Stimulated activated CD4-positive, alpha-beta T cell treated with anti-CD3 and anti-CD28 coated beads, Interleukin-1b, Interleukin-23, amount 100 ng/mL, for 24 hours (primary cell): ENCODE measurements at places on chromosomes 12 and 14.

DNA sequence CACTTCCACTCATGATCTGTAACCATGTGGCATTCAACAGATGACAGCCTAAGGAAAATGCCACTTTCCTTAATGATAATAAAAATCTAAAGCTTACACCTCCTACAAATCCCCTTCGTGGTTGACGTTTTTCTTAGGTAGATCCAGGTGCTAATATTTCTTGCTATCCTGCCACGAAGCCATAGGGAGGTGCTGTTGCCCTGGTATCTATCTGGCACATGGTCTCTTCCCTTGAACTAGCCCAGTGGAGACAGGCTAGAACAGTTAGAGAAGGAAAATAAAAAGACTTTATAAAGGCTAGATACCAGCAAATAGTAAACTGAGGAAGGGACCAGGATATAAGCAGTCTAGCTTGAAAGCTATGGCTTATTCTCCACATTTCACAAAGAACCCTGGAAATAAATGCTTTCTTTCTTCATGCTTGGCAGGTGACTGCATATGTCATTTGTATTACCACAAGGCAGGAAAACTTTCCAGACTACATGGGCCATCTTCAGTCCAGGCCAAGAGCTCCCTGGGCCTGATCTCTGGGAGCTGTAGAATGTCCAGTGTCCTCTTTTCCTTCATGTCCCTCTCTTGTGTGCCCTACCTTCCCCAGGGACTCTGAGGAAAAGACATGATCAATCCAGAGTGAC, 15.3 kb downstream of the SPIC start:
- no peak for DNase-seq

DNA sequence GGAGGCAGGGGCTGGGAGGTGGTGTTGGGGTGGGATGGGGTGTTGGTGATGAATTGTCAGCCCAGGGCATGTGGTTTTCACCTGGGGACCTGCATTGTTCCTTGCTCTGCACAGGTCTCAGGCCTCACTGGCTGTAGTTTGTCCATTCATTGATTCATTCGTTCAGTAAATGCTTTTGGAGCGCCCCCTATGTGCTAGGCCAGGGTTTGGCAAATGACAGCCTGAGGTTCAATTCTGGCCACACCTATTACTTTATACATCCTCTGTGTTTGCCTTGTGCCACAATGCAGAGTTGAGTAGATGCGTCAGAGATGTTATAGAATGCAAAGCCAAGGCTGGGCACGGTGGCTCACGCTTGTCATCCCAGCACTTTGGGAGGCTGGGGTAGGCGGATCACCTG, 4.7 kb downstream of the ADCK1 start:
- DNase-seq = no peak

GRCh38 chr12:89349814-89350213, 2.5 kb downstream of the DUSP6 start:
- DNase-seq = no peak

DNA sequence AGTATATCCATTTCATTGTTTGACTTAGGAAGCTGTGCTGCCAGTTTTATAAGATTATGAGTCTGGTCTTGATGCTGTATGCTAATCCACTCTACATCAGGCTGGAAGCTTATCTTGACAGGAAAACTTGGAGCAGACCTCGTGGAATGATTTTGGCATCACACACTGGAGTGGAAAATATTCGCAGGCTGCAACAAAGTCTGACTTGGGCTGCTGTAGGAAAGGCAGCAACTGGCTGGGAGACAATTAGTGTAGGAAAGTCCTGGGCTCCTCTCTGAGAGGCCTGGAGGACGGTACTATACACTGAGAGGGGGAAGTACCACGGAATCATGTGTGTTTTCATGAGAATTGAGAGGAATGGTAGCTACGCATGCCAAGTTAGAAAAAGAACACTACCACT, 383.7 kb downstream of the ETNK1 start:
- no peak for DNase-seq

DNA sequence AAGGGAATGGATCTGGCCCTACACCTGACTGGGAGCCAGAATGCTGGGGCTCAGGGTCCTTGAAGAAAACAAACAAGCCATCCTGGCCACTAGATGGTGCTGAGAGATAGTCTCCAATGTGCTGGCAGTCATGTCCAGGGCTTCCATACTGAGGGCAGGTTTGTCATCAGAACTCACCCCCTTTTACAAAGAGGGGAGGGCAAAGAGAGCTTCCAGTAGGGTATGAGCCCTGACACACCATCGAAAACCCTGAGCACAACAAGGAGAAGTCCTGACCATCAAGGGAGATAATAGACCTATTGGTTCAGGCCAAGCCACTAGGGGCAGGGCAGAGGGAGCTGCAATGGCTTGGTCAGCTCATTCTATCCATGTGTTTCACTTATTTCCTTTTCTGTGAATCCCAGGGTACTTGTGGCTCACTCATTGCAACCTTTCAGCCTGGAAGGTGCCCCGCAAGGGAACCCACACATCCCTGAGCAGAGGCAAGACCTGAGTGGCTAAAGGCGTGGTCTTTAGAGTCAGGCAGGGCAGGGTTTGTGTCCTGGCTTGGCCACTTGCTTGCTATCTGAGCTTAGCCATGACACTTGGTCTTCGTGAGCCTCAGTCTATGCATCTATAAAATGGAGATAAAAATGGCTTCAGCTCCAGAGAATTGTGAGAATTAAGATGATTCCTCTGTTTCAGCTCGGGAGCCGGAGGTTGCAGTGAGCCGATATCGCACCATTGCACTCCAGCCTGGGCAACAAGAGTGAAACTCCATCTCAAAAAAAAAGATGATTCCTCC, 6.2 kb upstream of the PLEKHH1 start:
- peak; percentile 21 for DNase-seq

DNA sequence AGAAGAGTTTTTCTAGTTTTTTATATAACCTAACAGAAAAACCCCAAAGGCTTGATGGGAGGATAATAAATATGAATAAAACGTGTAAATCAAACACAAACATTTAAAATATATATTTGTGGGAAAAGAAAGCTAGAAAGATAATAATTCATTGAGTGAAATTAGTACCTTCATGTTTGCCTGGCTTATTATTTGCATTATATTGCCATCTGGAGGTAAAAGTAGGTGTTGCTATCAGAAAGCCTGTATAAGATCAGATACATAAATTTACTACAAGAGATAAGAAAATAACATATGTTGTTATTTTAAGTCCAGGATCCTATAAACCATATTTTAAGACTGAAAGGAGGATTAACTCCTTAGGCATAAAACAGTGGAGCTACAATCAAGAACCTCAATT, 77.7 kb downstream of the NTS start:
- DNase-seq = no peak

GRCh38 chr12:11542599-11542998, 106.9 kb upstream of the ETV6 start:
- no peak for DNase-seq

GRCh38 chr14:64680714-64681065, 23.5 kb upstream of the PLEKHG3 start:
- no peak for DNase-seq

- no peak for DNase-seq
These were observed 53.8 kb downstream of the SPTLC2 start for GRCh38 chr14:77562681-77563080.

GRCh38 chr14:55221186-55221585, 29.8 kb upstream of the DLGAP5 start:
- no peak for DNase-seq

DNA sequence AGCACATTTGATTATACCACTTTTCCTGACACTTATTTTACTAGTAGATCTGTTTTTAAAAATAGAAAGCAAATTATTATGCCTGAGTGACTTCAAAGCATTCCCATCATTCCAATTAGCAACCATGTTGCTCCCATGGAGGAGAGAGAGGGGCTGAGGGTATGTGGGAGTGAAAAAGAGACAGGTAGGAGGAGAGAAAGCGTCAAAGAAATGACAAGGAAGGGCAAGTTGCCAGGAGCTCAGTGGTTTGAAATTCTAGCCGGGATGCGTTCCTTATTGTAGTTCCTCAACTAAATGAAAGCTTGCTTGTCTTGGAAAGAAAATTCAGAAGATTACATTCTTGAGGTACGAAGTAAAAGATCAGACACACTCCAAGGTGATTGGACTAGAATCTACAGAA, 92.4 kb upstream of the PKP2 start:
- no peak for DNase-seq

DNA sequence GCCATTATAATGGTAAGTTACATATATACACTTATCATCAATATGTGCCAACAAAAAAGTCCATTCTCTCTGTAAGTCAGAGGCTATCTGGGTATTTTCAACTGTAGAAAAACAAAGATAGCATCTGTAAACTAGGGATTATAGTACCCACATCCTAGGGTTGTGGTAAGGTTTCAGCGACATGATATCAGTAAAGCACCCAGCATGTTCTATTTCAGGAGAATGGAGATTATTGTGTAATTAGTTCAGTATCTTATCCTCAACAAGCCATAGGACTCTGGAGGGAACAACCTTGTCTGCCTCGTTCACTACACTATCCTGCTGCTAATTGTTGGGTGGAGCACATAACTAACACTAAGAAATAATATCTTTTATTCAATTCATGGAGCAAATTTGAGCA, 19.7 kb upstream of the CKAP4 start:
- DNase-seq = no peak

- no peak for DNase-seq
These were observed 35.4 kb downstream of the NOC4L start for GRCh38 chr12:132179431-132180362.

GRCh38 chr12:66684222-66684621, 5.3 kb upstream of the GRIP1 start:
- DNase-seq = no peak

- DNase-seq = no peak
These were observed 159.2 kb downstream of the GCH1 start for GRCh38 chr14:54743382-54743781.

GRCh38 chr14:73817020-73817655, 34.5 kb upstream of the PTGR2 start:
- DNase-seq = no peak

- no peak for DNase-seq
These were observed 136.4 kb downstream of the CNTN1 start for GRCh38 chr12:40828593-40828990.

DNA sequence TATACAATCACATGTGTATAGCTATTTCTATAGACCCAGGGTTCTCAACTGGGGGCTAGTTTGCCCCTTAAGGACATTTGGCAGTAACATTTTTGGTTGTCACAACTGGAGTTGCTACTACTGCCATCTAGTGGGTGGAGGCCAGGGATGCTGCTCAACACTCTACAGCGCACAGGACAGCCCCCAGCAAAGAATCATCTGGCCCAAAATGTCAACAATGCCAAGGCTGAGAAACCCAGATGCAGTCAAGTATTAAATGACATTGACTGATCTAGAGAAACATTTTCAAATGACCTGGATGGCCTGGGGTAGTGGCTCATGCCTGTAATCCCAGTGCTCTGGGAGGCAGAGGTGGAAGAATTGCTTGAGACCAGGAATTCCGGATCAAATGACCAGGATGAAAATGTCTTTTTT, 5.8 kb downstream of the WSB2 start:
- DNase-seq = peak; percentile 54

- no peak for DNase-seq
These were observed 8.9 kb downstream of the FUT8 start for GRCh38 chr14:65421201-65421981.

DNA sequence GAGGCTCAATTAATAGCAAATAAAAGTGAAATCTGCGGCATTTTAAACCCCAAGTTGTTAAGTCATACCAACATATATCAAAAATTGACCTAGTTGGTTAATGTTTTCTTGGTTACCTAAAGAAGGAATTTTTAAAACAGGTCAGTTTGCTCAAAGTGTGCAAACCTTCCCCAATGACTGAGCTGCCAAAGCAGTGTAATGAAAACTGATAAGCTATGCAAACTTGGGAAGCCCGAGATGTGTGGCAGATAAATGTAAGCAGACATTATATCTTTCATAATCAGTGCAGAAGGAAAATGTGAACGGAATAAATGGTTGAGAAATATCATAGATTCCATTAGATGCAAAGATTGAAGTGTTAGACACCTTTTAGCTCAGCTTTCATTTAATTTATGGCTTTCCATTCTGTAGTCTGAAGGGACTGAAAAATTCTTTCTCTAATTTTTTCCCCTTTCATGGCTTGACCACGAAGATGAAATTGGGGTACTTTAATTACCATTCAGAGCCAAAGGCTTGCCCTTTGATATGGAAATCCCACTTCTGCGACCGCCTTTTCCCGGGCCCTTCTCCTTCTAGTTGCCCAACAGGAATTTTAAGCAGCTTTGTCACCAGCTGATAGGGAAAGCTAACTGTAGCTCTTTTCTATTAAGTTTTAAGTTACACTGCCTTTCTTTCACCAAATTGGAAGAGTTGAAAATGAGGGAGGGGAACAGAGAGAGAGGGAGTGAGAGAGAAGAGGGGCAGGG, 306.6 kb upstream of the SOX5 start:
- DNase-seq = no peak

GRCh38 chr12:560691-561390, 101.1 kb downstream of the B4GALNT3 start:
- no peak for DNase-seq

GRCh38 chr12:6532051-6532926, 2.0 kb upstream of the GAPDH start:
- DNase-seq = peak; percentile 71

DNA sequence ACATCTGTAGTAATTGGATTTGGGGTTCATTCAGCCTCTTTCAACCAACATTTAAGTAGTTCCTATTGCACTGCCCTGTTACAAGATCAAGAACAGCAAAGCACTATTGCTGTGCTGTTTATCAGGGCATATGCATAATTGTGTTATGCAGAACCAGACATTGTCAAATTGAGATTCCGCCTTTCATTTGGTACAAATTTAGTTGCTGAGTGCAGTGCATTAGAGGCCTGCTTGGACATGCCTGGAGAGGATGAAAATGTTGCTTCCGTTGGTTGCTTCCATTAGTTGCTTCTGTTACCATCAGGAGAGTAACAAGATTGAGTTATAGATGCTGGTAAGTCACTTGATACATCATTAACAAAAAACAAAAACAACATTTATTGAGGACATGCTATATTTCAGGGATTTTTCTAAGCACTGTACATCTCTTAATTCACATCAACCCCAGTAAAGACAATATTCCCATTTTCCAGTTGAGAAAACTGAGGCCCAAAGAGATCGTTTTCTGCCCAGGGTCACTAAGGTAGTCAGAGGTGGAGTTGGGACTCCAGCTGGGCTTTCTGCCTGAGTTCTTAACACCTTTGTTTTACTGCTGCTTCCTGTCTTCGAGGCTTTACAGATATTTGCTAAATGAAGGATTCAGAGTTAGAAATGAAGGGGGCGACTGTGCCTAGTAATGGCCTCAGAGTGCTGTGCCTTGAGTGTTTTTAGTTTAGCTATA, 79.3 kb downstream of the PPP2R5C start:
- no peak for DNase-seq

GRCh38 chr14:100294213-100294962, 11.9 kb downstream of the SLC25A29 start:
- no peak for DNase-seq

GRCh38 chr12:1839956-1840951, 19.9 kb downstream of the LRTM2 start:
- no peak for DNase-seq

- no peak for DNase-seq
These were observed 79.0 kb downstream of the TMEM30B start for GRCh38 chr14:61202124-61202523.

DNA sequence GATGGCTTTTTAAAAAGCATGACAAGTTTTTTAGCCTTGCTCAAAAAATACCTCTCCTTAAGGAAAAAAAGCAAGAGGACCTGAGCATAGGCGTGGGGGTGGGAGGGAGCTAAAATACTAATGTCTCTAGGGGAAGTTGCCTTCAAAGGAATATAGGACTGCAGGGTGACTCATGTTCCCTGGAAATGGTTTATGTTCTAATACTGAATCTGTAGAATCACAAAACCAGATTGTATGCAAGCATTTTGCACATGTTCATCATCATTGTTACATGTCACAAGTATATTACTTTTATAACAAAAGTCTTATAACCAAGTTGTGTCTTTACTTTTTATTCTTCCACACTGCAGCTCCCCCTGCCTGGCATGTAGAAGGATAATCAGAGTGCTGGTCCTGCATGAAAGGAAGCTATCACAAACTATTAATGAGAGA, 36.6 kb downstream of the GPR135 start:
- no peak for DNase-seq
